ENCODE measurements at places on chromosomes 5 and 9.
A peak's percentile ranks its signal among the peaks of the same experiment; 100 is the strongest.

GRCh38 chr5:87069974-87070608 is 197.6 kb upstream of the RASA1 start:
- DNase-seq, result peak; percentile 17

- DNase-seq, result no peak
Measured at GRCh38 chr9:126614088-126614454, 343 bp downstream of the LMX1B start.

- no peak for DNase-seq
Measured at GRCh38 chr9:127520941-127521918, 69.9 kb downstream of the LRSAM1 start.

GRCh38 chr9:89799221-89799620 is 194.4 kb downstream of the GADD45G start:
- DNase-seq, result no peak

- DNase-seq, result no peak
Measured at GRCh38 chr9:35729700-35730485, 2.1 kb downstream of the TLN1 start.

GRCh38 chr5:96812851-96813250 is 5.1 kb upstream of the ERAP1 start:
- no peak for DNase-seq

DNA sequence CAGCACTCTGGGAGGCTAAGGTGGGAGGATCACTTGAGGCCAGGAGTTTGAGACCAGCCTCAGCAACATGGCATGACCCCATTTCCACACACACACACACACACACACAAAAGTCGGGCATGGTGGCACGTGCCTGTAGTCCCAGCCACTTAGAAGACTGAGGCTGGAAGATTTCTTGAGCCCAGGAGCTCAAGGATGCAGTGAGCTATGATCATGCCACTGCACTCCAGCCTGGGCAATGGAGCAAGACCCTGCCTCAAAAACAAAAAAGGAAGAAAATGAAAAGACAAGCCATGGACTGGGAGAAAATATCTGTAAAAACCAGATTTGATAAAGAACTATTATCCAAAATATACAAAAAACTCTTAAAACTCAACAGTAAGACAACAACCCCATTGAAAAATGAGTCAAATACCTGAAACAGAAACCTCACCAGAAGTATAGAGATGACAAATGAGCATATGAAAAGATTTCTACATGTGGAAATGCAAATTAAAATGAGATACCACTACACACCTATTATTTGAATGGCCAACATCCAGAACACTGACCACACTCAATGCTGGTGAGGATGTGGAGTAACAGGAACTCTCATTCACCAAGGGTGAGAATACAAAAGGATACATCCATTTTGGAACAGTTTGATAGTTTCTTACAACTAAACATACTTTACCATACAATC is 24.7 kb downstream of the DNAJA1 start:
- DNase-seq, result no peak

Measured in LNCaP clone FGC (cell line).